ENCODE measurements at places on chromosomes 6 and 20.

GRCh38 chr20:4794846-4795245 is 73.1 kb downstream of the PRND start:
- DNase-seq, result no peak

- peak; percentile 53 for DNase-seq
These were observed 21.6 kb upstream of the MTRF1L start for GRCh38 chr6:153023977-153024708.

- no peak for DNase-seq
These were observed 99.9 kb upstream of the PMEPA1 start for GRCh38 chr20:57809661-57810172.

DNA sequence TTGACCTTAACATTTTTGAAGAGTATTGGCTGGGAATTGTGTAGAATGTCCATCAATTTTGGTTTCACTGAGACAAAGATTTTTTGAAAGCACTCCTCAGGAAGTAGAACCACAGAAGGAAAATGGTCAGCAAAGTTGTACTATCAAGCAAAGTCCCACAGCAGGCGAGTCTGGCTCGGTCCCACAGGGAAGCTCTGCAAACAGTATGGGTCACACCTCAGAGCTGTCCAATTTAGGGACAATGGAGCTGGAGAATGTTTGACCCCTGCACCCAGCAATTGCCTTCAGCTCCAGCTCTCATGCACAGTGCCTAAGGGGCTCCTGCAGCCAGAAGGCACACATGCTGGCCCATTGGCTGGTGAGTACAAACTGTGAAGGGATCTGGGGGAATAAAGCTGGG is 147.0 kb downstream of the MAFB start:
- no peak for DNase-seq

GRCh38 chr6:157716251-157716995 is 106.6 kb upstream of the SNX9 start:
- DNase-seq, result no peak

DNA sequence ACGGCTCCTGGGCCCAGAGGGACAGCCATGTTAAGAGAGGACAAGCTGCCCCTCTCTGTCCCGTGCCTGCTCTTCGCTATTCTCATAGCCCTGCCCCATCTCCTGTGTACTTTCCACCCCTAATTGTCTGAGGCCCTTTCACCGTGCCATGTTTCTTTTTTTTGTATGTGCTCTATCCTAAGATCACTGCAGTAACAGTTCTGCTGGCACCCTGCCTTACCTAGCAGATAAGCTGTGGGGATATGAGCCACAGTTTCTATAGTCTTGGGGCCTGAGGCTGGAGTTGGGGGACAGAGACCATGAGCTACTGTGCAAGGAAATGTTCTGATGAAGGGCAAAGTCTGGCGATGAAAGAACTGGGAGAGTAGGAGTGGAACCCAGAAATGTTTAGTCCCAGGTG is 269.5 kb upstream of the CITED2 start:
- no peak for DNase-seq

- DNase-seq, result no peak
These were observed 55.4 kb downstream of the PREX1 start for GRCh38 chr20:48772183-48772976.

GRCh38 chr6:39865011-39865888 is 69.0 kb downstream of the MOCS1 start:
- DNase-seq, result peak; percentile 67

DNA sequence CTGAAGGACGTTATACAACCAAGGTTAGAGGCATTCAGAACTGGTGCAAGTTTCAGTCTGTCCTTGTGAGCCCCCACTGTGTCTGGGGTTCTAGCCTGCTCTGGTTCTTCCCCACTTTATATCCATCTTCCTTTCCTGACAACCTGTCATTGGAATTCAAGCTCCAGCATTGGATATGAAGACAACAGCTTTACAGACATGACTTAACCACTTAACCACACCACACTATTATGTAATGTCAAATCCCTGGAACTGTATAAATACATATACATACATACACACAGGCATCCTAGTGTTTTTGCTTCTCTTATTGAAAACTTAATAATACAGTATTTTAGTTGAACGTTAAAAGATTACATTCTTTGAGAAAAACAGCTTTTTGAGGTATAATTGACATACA is 217.9 kb upstream of the SGK1 start:
- DNase-seq, result no peak

- no peak for DNase-seq
These were observed 31.3 kb upstream of the SH3BGRL2 start for GRCh38 chr6:79599725-79600259.

DNA sequence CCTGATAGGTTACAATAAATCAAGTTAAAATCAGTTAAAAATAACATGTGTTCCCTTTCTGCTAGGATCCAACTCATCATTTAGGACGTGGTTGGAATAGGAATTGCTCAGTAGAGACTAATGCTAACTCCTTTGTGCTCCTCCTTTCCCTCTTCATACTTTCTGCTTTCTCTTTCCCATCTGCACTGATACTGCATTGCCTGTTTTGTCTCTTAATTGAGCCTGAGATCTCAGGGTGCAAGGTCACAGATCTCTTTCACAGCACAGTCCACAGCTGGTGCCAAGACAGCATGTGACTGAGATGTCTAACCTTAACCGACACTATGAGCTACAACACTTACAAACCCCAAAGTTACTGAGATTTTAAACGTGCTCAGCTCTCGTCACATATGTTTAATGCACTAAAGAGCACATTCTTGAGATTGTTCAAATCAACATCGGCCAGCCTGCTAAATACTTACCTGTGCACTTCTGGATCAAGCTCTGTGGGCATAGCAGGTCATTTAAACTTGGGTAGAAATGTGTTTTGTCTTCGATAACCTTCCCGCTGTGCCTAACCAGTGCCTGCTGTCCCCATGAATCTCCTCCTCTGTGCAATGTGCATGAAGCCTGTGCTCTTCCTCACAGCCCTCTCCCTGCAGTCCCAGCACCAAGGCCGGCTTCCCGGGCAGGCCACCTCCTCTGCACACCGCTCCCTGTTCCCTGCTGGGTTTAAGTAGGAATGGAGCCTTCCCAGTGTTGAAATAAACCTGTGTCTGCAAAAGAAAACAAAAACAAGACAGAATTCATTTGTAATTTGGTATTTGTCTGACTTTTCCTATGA is 39.6 kb upstream of the AFDN start:
- DNase-seq, result no peak

DNA sequence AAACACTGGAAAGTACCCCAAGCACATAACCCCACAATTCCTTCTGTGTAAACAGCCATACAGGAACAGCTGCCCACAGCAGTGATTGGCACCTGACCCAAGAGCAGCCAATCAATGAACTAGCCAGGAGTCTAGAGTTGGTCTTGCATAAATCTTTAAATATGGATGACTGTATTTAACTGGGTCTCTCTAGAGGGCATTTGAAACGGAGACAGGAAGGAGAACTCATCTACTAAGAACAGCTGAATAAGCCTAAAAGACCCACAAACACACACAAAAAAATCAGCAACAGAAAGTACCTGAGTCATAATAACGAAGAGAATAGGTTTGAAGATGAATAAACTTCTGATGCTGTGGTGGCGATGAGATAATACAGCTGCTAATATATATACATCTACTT is 49.0 kb upstream of the ASF1A start:
- no peak for DNase-seq

GRCh38 chr6:77502981-77503380 is 39.7 kb upstream of the HTR1B start:
- no peak for DNase-seq

GRCh38 chr6:17096096-17096495 is 5.8 kb upstream of the STMND1 start:
- no peak for DNase-seq

GRCh38 chr6:142857233-142857761 is 87.7 kb downstream of the HIVEP2 start:
- no peak for DNase-seq

- no peak for DNase-seq
These were observed 137.3 kb downstream of the STXBP5 start for GRCh38 chr6:147341486-147341885.

- DNase-seq, result peak; percentile 31
These were observed 30.8 kb downstream of the IL20RA start for GRCh38 chr6:137013738-137014602.

DNA sequence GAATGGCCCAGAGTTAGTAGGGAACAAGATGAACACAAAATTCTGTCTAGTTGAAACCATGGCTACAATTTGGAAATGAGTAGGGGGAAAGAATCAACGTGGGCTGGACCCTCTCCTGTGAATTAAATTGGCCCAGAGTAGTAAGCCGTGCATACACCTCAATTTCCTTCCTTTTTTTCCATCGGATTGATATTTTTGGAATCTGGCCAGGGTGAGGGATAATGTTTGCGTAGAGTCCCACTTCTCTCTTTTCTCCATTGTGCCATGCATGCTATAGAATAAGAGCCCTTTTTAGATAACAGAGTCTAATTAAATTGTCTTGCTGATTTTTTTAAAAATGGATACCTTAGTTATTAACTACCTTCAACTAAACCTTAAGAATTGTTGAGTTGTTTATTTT is 35.2 kb downstream of the XRN2 start:
- DNase-seq, result no peak

DNA sequence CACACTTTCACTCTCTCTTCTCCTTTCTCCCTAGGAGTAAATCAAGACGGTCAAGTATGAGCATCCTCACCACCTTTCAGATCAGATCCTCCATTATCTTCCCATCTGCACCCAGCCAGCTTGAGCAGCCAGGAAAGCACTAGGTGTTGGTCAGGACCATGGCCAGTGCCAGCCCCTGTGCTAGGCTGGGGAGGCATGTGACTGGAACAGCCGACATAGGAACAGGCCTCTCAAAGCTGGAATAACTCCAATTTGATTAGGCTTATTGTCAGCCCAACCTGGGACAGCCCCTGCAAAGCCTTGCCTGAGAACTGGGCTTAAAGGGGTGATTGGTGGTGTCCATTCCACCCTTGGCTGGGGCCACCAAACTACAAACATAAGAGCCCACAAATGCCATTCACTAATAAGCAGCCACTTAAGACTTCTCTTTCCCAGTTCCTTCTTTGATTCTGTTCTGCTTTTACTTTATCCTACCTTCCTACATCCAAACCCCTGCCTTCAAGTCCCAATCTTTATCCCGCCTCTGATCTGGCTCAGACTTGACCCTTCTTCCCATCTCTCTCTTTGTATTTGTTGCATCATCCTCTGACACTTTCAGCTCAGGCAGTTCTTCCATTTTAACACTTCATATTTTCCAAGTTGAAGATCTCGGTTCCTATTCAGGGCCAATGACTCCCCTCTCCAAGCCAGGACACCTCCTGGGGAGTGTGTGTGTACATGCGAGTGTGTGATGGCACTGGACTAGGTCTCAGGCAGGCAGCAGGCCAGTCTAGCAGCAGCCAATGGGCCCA is 4.5 kb upstream of the TREM2 start:
- DNase-seq, result peak; percentile 18

DNA sequence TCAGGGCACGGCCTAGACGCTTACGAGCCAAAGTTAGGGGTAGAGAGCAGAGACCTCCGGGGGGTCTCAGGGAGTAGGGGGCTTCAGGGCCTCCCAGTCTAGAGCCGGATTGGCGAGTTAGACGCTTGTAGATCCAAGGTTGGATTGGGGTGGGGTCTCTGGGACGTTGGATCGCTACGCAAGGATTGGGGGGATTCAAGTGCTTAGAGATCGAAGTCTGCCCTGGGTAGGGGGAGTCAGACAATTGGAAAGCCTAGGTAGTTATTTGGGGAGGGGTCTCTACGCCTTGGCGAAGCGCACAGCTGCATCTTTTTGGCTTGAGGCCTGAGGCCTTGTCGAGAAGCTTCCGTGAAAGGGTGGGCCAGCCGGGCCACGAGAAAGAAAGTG is 469 bp downstream of the STX16 start:
- DNase-seq, result no peak

GRCh38 chr6:157314705-157315321 is 8.5 kb downstream of the TMEM242 start:
- peak; percentile 74 for DNase-seq

DNA sequence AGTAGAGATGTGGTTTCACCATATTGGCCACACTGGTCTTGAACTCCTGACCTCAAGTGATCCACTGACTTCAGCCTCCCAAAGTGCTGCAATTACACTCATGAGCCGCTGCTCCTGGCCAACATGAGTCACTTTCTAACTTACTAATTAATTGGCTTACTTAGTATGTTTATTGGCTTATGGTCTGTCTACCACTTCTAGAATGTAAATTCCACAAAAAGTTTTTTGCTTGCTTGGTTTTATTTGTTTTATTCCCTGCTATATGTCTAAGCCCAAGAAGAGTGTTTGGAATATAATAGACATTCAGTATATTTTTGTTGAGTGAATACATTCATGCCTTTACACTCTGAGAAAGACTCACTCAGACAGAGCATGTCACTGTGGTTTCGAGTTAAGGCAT is 86.0 kb downstream of the SAMD3 start:
- DNase-seq, result no peak

- DNase-seq, result no peak
These were observed 17.8 kb downstream of the RARS2 start for GRCh38 chr6:87572021-87572420.

GRCh38 chr20:62069741-62070216 is 4.1 kb upstream of the TAF4 start:
- peak; percentile 71 for DNase-seq

Data from ACHN (cell line).